ENCODE measurements at places on chromosomes 16 and 17.

- no peak for DNase-seq
These were observed 26.8 kb downstream of the RNF157 start for GRCh38 chr17:76213491-76213890.

GRCh38 chr16:53745086-53745485, 41.1 kb downstream of the FTO start:
- no peak for DNase-seq

- no peak for DNase-seq
These were observed 13.4 kb downstream of the DEF8 start for GRCh38 chr16:89961920-89962319.

GRCh38 chr16:66395806-66396555, 29.5 kb downstream of the CDH5 start:
- DNase-seq: no peak

- no peak for DNase-seq
These were observed 100.4 kb upstream of the FA2H start for GRCh38 chr16:74874912-74875546.

DNA sequence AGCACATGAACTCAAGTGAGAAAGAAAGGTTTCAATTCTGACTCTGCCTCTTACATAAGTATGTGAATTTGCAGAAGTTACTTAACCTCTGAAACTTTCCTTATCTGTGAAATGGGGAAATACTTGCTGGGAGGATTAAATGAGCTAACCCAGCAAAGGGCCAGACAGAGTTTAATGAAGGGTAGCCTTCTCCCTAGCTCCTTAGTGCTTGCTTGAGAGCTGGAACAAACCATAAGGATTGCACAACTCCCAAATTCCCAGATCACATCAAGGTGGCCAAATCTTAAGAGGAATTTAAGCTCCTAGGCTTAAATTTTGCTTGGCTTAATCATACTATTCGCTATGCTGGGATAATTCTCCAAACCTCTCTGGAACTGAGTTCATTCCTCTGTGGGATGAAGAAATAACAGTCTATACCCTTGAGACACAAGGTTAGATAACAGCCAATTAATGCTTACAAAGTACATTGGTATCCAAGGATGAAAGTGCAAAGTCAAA, 11.8 kb upstream of the WSB1 start:
- DNase-seq: no peak

All from activated CD4-positive, alpha-beta T cell treated with anti-CD3 and anti-CD28 coated beads, Interleukin-2, amount 50 U/mL, for 4 hours (primary cell).